Ecto neural progenitor cell (in vitro differentiated cells): ENCODE measurements at places on chromosomes 16 and 17.

GRCh38 chr16:87833548-87833947 lies 35.8 kb downstream of the SLC7A5 start:
- no peak for DNase-seq

GRCh38 chr16:2455081-2455845 lies 4.6 kb upstream of the TEDC2 start:
- no peak for DNase-seq

GRCh38 chr16:11390573-11391495 lies 45.6 kb downstream of the RMI2 start:
- DNase-seq = no peak

DNA sequence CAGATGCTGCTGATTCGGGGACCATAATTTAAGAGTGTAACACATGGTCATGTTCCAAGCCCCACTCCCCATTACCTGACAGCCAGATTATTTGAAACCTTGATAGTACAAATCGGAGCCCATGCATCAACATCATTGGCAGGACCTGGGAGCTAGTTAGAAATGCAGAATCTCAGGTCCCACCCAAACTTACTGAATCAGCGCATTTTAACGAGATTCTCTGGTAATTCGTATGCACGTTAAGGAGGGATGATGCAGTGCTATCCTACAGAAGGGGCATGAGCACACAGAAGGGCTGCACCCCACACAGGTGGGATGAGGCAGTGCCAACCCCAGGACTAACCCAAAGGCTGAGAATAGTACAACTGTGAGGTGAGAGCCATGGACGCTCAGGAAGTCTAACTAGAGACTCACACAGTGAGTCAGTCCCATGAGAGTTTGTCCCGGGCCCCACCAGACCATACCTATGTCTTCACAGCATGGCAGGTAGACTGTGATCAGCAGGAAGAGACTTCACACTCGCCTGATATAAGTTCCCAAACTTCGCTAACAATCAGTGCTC lies 64.9 kb downstream of the ZNF18 start:
- peak; percentile 24 for DNase-seq

DNA sequence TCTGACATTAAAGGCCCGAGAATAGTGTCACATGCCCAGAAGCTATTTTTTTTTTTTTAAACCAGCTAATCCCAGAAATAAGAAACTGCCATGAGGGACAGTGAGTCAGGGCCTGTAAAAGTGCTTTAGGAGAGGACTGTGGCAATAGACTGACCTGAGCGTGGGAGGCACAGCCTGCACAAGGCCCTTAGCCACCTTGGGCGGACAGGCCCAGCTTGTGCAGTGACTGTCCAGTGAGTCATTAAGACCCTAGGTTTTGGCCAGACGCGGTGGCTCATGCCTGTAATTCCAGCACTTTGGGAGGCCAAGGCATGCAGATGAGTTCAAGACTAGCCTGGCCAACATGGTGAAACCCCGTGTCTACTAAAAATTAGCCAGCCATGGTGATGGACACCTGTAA lies 343.0 kb upstream of the ZFHX3 start:
- DNase-seq = no peak
